NCI-H1436 (cell line): ENCODE measurements at places on chromosomes 7 and 10.

GRCh38 chr10:86851328-86852207 lies 95.1 kb downstream of the BMPR1A start:
- DNase-seq, result no peak

GRCh38 chr10:131679926-131680325 lies 220.9 kb upstream of the PPP2R2D start:
- DNase-seq, result no peak

- DNase-seq, result no peak
Measured at GRCh38 chr10:130959752-130960195, 351.7 kb downstream of the TCERG1L start.

DNA sequence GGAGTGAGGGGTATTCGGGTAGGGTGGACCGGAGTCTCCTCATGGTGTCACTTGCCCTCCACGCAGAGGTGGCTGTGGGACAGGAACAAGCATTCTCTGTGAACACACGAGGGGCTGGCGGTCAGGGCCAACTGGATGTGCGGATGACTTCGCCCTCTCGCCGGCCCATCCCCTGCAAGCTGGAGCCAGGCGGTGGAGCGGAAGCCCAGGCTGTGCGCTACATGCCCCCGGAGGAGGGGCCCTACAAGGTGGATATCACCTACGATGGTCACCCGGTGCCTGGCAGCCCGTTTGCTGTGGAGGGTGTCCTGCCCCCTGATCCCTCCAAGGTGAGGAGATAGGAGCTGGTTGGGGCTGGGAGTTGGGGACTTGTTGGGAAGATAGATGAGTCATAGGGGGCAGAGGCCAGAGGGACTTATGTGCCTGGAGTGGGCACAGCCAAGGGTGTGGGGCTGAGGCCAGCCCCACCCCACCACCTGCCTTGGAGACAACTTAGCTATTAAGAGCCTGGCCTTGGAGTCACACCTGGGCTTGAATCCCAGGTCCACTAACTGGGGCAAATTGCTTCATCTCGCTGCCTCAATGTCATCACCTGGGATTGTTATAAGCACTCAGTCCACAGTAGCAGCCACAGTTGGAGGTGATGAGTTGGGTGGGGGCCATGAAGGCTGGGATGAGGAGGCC lies 13.9 kb downstream of the FLNC start:
- no peak for DNase-seq

DNA sequence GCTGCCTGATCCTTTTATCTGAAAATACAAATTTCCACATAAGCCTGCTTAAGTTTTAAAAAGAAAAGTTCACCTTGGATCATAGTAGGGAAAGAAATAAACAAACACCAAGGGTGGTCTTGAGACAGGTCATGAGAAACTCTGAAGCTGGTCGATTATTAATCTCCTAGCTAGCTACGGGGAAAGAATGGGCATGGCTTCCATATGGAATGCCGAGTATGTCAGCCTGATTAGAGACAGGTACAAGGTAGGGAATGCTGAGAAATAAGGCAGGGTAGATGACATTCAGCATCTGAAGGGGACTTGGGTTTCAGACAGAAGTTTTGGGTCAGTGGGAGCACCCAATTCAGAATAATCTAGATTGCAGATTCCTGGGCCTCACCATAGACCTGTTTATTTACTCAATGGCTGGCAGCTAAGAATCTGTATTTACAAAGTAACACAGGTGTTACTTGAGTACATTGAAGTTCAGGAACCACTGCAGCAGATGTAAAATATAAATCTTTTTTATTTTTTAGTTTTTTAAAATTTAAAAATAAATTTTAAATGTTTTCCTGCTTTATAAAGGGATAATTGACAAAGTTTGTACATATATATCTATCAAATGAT lies 49.0 kb downstream of the SCIN start:
- no peak for DNase-seq

DNA sequence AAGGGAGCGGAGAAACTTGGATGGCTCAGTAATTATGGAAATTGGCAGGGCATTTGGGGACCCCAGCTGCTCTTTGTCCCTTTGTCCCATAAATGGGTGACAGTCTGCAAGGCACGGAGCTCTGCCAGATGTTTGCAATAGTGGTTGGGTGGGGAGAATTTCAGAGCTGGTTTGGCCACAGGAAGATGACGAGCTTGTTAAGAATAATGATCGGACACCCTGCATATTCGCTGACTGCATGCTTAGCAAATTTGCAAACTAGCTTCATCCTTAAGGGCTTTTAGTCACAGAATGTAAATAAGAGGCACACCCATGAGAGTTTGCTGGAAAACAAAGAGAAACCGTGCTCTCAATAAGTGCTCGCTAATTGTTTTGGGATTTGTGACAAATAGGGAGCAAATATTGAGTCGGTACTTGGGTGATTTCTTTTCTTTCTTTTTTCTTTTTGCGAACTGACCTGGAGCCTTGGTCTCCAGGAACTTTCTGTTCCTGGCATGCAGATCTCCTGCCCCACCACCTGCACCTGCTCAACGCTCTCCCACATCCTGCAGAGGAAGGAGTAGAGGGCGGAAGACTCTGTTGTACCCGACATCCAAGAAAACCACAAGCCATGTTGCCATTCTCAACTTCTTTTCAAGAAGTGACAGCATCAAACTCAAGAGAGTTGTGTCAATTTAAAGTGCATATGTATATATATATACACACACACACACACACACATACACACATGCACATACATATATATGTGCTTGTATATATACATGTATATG lies 238.9 kb downstream of the CAMK1D start:
- peak; percentile 58 for DNase-seq

DNA sequence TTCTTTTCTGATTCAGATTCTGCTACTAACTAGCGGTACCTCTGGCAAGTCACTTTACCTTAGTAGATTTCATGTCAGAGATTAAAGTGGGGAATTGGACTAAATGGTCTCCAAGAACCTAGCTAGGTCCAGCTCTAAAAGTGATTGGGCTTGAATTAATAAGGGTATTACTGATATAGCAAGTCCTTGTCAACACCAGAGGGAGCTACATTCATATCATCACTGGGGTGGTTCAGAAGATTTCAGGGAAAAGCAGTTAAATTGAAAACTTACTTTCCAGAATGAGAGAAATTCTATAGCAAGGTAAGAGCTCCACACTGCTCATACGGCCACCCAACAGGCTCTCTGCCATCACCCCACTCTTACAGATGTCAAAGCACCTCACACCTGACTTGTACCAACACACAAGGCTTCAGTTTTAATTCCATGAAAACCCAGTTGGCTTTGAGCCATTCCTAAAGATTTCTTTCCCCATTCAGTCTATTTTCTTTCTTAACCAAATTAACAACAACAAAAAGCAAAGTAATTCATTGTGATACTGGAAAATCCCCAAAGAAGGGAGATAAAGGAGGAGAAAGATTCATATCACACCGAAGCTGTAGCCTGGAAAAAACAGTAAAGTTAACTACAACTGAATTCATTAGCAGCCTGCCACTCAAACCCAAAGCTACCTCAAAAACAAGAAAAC lies 38.0 kb upstream of the SPOCK2 start:
- no peak for DNase-seq

DNA sequence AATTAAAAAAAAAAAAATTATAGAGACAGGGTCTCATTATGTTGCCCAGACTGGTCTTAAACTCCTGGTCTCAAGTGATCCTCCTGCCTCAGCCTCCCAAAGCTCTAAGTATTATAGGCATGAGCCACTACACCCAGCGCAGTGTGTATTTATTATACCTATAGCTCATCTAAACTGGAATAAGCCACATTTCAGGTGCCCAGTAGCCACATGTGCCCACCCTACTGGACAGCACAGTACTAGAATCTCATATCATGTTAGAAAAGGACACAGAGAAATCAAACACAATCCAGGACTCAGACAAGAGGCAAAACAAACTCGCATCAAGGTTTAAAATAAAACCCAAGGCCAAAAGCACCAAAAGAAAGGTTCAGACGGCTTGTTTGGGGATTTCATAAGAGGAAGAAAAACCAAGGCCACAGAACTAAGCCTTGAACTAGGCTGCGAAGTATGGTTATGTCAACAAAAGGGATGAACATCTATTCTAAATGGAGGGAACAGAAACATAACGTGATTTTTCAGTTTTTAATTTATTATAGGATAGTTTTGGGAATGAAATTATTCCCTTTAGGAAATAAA lies 32.3 kb downstream of the SLC16A9 start:
- DNase-seq, result no peak

GRCh38 chr10:67818323-67818722 lies 19.7 kb downstream of the DNAJC12 start:
- DNase-seq, result peak; percentile 56

GRCh38 chr10:69073026-69073425 lies 14.9 kb upstream of the SRGN start:
- DNase-seq, result no peak

DNA sequence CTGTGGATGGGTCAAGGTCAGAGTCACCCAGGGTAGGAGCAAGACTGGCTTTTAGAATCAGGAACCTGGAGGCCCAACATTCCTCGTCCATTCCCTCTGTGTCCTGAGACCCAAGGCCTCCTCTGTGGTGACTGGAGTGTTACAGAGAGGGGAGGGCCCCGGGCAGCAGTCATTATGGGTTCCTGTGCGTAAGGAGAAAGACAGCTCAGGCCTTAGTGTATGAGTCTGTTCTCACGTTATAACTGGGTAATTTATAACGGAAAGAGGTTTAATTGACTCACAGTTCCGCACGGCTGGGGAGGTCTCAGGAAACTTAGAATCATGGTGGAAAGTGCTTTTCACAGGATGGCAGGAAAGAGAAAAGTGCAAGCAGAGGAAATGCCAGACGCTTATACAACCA lies 422.3 kb downstream of the TCERG1L start:
- DNase-seq, result no peak

DNA sequence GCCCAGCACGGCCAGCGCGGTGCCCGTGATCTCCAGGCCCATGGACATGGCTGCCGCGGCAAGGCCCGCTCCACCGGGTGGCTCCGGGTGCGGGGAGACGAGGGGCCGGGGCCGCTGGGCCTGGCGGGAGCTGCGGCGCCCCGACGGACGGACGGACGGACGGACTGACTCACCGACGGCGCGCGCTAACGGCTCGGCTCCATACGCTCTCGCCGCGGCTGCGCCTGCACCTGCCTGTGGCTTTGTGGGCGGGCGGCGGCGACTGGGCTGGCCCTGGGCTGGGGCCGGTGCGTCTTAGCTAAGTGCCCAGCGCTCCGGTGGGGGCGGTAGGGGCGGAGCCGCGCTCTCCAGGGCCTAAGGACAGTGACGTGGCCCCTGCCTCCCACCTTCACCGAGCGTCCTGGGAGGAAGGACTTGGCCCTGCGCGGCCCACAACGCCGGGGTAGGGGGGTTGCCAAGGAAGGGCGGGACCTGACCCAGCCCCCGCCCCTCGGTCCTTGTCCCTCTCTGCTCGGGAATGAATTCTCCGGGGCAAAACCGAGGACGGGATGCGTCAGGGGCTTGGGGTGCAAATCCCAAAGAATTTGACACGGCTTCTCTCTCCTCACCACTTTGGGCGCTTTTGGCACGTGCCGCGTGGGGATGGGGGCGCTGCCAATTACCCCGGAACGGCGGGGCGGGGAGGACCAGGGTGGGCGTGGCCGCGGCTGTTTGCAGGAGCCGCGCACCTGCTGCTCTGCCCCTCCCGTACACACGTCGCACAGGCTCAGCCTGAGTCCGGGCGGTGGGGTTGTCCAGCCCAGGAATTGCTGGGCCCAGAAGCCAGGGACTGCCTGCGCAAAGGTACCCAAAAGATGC lies at the start of gene CLDN3:
Gene CLDN3, minus strand, starts transcription at position 269 of the 858 bp plus-strand sequence. Its CDS starts 221 bp downstream, at position 48.
- peak; percentile 92 for DNase-seq

DNA sequence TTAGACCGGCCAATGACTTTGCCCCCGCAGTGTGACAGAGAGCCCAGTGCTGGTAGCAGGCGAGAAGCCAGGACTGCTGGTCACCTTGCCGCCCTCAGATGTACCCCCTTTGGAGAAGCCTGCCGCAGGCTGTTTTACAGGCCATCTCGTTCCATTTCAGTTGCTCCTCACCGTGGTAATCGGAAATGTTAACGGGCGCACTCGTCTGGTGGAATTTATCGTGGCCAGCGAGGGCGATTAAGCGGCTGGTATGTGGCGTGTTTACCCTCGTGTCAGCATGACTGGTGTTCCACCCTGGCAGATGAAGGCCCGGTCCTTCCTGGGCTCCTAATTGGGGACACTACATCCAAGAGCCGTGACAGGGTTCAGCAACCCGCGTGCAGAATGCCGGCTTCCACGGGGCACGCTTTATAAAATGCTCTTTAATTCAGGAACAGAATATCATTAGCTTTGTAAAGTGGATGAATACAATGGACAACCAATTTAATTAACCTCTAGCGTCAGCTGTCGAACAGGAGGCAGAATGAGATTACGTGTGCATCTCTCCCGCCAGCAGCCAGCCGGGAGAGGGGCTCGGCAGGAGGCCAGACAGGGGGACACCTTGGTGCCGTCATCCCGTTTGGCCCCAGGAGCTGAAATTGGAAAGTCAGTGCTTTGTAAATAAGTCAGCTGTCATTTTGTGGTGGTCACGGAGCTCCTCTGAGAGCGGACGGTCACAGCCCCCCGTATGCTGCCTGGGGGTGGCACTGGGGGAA lies 108.3 kb downstream of the NKX6-2 start:
- no peak for DNase-seq

DNA sequence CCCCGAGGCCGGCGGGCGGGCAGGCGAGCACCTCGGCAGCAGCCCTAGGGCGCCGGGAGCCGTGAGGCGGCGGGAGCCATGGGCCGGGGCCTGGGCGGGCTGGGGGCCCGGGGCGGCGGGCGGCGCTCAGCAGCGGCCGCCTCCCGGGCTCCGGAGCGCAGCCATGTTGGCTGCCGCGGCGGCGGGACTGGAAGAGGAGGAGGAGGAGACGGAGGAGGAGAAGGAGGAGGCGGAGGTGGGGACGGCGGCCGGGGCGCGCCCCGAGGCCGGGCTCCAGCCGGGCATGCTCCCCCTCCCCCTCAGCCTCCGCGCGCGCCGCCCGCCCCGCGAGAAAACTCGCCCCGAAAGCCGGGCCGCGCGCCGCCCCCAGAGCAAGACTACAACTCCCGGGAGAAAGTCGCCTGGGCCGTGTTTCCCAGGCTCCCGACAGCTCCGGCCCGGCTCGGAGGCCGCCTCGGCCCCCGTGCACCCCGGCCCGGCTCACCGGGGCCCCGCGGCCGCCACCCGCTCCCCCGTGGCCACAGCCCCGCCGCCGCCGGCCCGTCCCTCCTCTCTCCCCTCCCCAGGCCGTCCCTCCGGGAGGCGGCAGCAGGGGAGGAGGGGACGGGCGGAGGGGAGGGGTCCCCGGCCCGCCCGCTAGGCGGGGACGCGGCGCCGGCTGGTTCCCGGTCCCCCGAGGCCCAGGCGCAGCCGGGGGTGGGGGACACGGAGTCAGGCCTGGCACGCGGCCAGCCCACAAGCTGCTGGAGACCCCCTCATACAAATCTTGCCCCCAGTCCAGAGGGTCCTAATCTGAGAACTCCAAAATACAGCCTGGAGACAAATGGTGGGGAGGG lies at the start of gene DLG5:
Gene DLG5, minus strand, starts transcription at position 190 of the 836 bp plus-strand sequence. CDS start 235 bp downstream, outside the sequence.
- DNase-seq, result peak; percentile 26

DNA sequence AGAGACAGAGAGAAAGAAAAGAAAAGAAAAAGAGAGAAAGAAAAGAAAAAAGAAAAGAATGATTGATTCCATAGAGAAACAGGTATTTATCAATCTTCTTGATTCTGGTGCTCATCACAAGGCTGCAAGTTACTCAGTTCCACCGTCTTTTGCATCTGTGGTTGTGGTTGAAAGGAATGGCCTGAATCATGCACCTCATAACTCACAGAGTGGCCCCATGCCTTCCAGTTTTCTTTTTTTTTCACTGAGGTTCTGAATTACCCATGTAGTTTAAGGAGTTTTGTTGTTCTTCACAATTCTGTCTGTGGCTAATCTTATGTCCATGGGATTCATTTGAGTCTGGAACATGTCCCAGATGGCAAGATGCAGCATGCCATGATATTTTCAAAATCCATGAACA lies 156.0 kb downstream of the ZNF33B start:
- DNase-seq, result no peak

- no peak for DNase-seq
Measured at GRCh38 chr7:45888185-45888992, at the start of gene IGFBP1. Gene IGFBP1, plus strand, starts transcription at chr7:45888488. Its CDS starts 165 bp downstream, at chr7:45888653.
